Motor neuron (in vitro differentiated cells): ENCODE measurements at places on chromosomes 6 and 20. TPM values are rescaled to one million over a fixed set of nuclear protein-coding genes. Genes with fewer than 3 reads are reported as not detected.

DNA sequence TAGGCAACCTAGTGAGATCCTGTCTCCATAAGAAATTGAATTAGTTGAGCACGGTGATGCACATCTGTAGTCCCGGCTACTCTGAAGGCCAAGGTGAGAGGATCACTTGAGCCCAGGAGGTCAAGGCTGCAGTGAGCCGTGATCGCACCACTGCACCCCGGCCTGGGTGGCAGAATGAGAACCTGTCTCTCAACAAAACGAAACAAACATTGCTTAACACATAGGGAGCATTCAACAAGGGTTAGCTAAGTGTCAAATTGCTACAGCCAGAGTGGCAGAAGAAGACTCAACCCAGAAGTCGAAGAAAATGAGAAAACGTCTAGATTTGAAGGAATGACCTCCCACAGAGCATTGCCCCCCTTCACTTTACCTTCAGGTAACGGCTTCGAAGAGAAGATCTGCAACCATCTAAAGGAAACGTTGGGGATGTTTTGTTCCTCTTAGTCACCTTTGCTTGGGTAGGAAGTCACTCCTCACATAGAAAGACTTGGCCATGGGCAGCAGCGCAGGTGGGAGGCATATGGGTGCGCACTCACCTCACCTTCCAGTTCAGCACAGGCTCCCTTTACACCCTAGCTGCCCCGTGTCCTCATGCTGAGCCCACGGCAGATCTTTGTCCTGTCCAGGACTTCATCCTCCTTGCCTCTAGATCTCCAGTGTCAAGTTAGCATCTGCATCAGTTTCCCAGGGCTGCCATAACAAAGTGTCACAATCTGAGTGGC lies 63.7 kb upstream of the SHLD1 start:
- ATAC-seq: no peak

GRCh38 chr6:52549428-52549827 lies 27.4 kb downstream of the TRAM2 start:
- ATAC-seq: no peak

DNA sequence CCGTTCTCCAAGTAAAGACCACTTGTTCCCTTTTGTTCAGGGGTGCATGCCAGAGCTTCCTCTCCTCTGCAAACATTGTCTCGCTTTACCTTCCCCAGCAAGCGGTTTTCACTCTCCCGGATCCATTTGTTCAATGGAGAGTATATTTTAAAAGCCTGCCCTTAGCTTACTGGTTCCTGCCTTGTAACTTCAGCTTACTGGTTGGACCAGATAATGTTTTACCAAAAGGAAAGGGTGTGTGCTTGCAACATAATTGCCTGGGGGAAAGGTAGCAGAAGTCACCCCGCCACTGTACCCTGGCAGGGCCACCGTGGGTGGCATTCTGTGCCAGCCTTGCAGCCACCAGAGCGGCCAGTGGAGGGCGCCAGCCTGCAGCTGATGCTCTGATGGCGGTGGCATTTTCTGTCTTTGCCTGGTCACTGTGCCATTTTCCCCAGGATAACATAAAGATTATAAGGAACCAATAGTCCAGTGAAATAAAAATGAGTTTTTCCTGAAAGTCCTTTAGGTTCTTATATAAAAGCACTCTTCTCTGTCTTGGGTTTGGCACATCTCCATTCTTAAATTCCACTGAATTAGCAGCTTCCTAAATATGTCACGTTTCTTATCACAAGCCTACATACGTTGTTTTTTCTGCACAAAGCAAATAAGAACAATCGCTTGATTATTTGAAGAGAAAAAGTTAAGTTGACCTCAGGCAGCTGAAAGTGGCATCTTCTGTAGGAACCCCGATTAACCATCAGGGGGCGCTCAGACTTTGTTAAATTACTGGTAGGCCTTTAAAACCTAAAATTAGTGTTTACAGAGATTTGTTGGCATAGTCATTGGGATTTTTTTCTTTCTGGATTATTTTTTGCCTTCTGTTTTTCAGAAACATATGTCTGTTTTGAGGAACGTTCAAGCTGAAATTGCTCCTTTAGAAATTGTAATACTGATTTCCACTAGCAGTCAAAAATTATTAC lies 67.4 kb upstream of the XRN2 start:
- peak; percentile 51 for ATAC-seq

GRCh38 chr6:8707956-8708772 lies 272.8 kb upstream of the SLC35B3 start:
- no peak for ATAC-seq

The BHLHE23 gene
- not detected in 2 replicates for total RNA-seq

- ATAC-seq: peak; percentile 55
Measured at GRCh38 chr6:167825332-167826229, 1.1 kb upstream of the AFDN start.

GRCh38 chr6:166615059-166615770 lies 11.8 kb downstream of the RPS6KA2 start:
- no peak for ATAC-seq

DNA sequence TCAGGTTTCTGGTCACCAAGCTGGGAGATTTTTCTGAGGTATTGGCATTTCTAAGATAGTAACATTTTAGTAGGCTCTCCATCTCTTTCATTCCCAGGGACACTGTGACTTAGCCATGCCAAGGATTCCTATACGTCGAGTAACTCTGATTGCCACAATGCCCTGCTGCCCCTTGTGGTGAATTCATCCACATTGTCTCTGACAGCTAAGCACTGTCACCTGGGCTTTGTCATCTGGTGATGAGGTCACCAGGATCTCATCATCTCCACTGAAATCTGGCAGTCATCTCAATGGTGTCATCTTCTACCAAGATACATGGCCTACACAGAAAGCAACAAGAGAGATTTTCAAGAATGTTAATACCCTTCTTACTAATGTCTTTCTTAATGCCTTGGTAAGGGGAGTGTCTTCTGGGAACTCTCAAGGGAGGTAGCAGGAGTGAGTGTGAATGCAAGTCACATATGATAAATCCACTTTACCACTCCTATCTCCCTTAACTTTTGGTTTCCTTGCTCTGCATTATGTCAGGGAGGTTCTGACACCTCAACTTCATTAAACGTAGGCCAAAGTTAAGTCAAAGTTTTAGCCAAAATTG lies 246.7 kb downstream of the CD109 start:
- no peak for ATAC-seq

The RAD21L1 gene
- not detected in 2 replicates for total RNA-seq

DNA sequence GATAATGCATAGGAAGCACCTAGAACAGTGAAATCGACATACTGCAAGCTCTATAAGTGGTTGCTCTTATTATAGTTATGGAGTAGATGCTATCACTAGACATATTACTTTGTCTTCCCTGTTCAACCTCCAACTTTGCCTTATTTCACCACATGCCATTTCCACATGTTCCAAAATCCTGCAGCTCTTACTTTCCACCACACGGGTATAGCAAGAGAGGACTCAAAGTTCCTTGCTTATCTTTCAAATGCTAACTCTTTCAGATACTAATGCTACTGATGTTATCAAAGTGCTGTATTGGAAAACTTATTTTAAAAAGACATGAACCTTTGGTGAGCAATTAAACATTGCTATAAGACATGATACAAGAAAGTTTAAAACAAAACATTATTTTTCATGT lies 1130.1 kb downstream of the HACE1 start:
- ATAC-seq: no peak

The GSTA3 gene
- not detected in 2 replicates for total RNA-seq

- ATAC-seq: no peak
Measured at GRCh38 chr6:129492260-129492659, 217.7 kb downstream of the ARHGAP18 start.

The RRAGD gene
- total RNA-seq: 31.6 and 33.0 TPM in 2 replicates

The SNAP25 gene
- total RNA-seq: 0.16 and 0.20 TPM in 2 replicates

The IL17A gene
- total RNA-seq: not detected in 2 replicates

DNA sequence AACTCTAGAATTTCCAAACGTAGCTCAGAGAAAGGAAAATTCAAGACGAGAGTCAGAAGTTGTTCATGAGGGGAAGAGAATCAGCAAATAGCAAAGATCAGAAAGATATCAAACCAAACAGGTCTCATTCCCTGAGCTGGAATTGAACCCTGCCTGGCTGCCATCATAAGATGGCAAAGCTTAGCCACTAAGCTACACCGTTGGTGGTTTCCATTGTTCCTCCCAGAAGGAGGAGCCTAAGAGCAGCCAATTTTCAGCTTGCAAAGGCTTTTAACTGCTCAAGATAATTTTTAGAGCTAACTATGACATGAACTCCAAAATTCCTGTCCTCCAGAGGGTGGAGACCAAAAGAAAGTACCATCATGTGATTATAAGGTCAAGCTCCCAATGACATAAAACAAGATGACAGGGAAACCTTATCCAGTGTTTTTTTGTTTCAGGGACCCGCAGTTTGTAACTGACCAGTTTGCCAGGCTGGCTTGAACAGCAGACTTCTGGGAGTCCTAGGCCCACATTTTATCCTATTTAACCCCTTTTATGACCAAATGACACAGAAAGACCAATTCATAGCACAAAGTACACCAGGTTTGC lies 55.9 kb downstream of the COL11A2 start:
- ATAC-seq: no peak
